Stimulated activated CD4-positive, alpha-beta T cell treated with anti-CD3 and anti-CD28 coated beads, TNF-alpha, amount 100 ng/mL, for 24 hours (primary cell): ENCODE measurements at places on chromosomes 16 and 17.

- no peak for DNase-seq
Measured at GRCh38 chr16:57145046-57146021, 40.5 kb downstream of the PSME3IP1 start.

GRCh38 chr16:49699841-49700175 lies 156.1 kb downstream of the ZNF423 start:
- DNase-seq: no peak

GRCh38 chr17:71558901-71559300 lies 561.9 kb upstream of the SOX9 start:
- no peak for DNase-seq

- DNase-seq: no peak
Measured at GRCh38 chr17:17503566-17504130, 7.5 kb upstream of the RASD1 start.

DNA sequence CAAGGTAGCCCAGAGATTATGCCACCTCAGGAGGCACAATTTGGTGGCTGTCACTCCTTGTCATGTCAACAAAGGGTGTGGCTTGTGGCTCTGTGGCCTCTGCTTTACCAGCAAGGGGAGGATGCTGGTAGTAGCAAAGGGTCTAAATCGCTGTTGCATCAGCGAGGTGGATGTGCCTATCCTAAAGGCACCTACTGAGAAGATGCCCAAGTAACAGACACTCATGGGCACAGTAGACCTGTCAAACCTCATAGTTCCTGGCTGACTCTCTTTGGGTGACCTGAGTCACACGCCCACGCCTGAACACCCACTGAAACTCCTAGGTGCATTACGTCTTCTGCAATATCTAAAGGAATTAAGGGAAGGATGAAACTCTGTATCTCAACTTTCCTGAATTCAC lies 139.5 kb downstream of the PRKCB start:
- DNase-seq: no peak

DNA sequence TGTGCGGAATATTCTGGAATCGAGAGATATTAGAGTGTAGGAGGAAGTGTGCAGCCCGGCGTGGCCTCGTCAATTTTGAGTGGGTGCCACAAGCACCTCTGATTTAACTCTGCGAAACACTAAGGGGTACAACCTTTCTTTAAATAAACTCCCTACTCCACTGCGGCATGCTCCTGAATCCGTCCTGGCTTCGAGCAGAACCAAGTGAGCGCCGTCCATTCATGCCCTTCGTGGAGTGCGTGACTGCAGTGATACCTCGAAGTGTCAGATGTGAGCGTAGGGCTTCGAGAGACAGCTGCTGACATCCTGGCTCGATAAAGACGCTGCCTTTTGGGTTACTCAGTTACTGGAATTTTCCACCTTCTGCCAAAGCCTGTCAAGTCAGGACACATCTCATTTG lies 128.8 kb downstream of the FOXL1 start:
- no peak for DNase-seq

GRCh38 chr16:83878838-83879237 lies 20.1 kb upstream of the MLYCD start:
- DNase-seq: no peak
